ENCODE measurements at places on chromosomes 1 and 21.
A peak's percentile ranks its signal among the peaks of the same experiment; 100 is the strongest.

DNA sequence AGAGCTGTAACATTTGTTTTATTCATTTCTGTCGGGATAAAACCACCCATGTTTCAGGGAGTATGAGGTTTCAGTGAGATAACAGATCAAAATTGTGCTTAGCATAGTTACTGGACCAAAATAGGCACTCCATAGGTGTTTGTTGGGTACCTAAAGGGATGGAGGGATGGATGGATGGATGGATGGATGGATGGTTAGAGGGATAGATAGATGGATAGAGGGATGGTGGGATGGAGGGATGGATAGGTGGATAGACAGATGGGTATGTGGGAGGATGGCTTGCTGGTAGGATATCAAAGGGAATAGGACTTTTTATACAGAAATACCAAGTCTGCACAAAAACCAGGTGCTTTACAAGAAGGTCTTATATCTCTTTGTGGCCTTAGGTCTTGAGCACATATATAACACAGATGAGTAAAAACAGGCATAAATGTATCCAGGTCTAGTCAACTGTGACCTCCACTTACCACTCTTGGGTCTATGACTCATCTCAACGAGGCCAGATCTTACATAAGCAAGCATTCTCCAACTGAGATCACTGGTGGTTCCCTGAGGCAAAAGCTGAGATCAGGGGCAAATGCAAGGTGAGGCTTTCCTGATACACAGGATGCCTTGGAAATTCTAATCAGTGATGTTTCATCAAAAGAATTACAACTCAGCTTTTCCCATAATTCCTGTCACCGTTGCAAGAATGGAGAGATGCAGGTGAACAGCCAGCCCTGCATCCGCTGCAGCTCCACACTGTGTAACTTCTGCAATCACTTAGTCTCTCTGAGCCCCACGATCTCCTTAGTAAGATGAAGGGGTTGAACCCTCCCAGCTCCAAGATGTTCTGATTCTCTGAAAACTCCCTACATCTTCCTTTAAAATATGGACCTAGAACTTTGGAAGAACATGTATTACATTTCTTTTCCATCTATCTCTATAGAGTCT lies 32.0 kb downstream of the PTAFR start:
- H3K36me3 ChIP-seq: no peaks in the 10 kb centered on the region
- H3K4me1 ChIP-seq: no peaks in the 10 kb centered on the region
- no peaks in the 10 kb centered on the region for H3K27me3 ChIP-seq
- DNase-seq: no peak
- H3K27ac ChIP-seq: no peak overlapping the region

DNA sequence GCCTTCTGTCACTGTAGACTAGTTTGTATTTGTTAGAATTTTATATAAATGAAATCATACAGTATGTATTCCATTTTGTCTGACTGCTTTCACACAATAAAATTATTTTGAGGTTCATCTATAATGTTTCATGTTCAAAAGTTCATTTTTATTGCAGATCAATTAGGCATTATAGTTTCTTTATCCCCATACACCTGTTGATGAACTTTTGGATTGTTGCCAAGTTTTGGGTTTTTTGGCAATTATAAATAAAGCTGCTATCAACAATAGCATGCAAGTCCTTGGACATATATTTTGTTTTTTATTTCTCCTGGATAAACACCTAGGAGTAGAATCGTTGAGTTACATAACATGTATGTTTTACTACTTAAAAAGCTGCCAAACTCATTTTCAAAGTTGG lies 47.1 kb upstream of the FAM3B start:
- DNase-seq: no peak
- H3K4me3 ChIP-seq: no peak overlapping the region
- H3K36me3 ChIP-seq: peaks cover 4% of the 10 kb centered on the region

- no peak overlapping the region for H3K4me3 ChIP-seq
- H3K27me3 ChIP-seq: no peaks in the 10 kb centered on the region
- H3K4me1 ChIP-seq: no peaks in the 10 kb centered on the region
- no peaks in the 10 kb centered on the region for H3K36me3 ChIP-seq
Observed at GRCh38 chr1:53807916-53808315, 30.2 kb downstream of the NDC1 start.

DNA sequence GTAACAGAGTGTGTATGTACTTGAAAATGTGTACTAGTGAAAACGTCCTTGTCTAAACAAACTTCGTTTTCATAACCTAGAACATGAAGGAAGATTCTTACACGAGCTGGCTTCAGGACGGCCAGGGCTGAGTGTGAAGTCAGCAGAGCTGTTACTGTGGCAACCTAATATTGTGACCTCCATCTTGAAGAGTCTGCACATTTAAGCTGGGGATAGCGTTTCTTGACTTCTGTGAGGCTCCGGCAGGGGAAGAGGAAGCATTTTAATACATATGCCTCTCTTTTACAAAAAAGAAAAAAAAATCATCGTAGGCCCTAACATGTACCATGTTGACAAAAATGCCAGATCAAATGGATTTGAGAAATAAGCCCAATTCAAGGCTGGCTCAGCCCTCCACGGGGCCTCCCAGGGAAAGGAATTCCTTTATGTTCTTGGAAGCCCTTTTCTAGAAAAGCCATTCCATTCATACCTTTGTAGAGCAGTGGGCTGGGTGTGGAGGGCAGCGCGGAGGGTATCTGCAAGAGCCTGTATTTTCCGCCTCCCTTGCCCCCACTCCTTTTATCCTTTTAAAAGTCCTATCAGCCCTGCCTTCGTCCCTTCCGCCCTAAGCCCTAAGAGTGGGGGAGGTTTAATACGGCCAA lies 51.1 kb downstream of the SIM2 start:
- no peaks in the 10 kb centered on the region for H3K4me1 ChIP-seq
- no peak overlapping the region for H3K4me3 ChIP-seq
- H3K36me3 ChIP-seq: no peaks in the 10 kb centered on the region
- H3K27ac ChIP-seq: no peak overlapping the region
- DNase-seq: no peak

- no peak overlapping the region for H3K4me3 ChIP-seq
- H3K27me3 ChIP-seq: no peaks in the 10 kb centered on the region
- no peaks in the 10 kb centered on the region for H3K4me1 ChIP-seq
- DNase-seq: no peak
- H3K27ac ChIP-seq: no peak overlapping the region
Observed at GRCh38 chr1:116279715-116280114, 93.3 kb upstream of the ATP1A1 start.

GRCh38 chr1:204333427-204333826 lies 26.3 kb downstream of the PLEKHA6 start:
- H3K4me3 ChIP-seq: no peak overlapping the region
- DNase-seq: no peak
- no peak overlapping the region for H3K27ac ChIP-seq
- H3K27me3 ChIP-seq: no peaks in the 10 kb centered on the region

DNA sequence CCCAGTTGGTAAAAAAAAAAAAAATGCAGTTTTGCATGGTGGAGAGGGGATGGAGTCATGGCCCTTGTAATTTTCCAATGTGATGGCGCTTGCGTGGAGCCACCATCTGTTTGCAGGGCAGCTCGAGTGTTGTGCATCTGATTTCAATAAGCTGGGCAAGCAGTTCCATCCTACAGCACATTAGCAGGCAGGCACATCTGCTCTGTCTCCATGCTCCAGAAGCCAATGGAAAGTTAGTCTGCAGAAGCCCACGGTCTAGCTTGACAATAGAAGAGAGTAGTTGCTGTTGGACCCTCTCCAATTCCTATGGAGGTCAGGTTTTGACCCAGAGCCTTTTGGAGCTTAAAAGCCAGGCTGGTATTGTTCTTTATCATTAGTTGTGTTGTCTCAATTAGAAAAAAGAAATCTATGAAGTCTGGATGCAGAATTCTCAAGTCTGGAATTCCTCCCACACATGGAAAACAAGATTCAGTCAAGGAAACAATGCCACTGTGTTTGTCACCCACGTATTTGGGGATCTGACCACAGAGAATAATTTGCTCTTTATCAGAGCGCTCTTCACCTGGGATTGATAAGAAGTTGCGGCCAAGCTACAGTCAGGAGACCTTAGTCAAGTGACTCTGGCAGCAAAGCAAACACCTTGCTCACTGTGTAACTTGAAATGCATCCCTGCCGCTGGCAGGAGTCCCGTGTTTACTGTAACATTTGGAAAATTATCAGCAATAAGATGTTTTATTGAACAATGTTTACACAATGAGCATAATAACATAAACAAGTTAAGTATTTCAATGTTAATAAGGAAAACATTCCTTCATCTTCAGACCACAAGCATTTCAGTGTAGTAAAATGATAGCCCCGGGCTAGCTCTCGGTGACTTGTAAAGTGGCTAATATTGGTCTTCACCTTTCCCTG lies 20.7 kb downstream of the NGF start:
- H3K36me3 ChIP-seq: no peaks in the 10 kb centered on the region
- H3K4me1 ChIP-seq: peaks cover 20% of the 10 kb centered on the region
- H3K27me3 ChIP-seq: no peaks in the 10 kb centered on the region
- no peak overlapping the region for H3K4me3 ChIP-seq
- no peak overlapping the region for H3K27ac ChIP-seq
- DNase-seq: no peak

GRCh38 chr1:159430985-159431384 lies 1.0 kb upstream of the OR10J4 start:
- H3K27me3 ChIP-seq: no peaks in the 10 kb centered on the region
- no peak for DNase-seq
- H3K4me3 ChIP-seq: no peak overlapping the region
- H3K27ac ChIP-seq: no peak overlapping the region
- H3K4me1 ChIP-seq: no peaks in the 10 kb centered on the region

DNA sequence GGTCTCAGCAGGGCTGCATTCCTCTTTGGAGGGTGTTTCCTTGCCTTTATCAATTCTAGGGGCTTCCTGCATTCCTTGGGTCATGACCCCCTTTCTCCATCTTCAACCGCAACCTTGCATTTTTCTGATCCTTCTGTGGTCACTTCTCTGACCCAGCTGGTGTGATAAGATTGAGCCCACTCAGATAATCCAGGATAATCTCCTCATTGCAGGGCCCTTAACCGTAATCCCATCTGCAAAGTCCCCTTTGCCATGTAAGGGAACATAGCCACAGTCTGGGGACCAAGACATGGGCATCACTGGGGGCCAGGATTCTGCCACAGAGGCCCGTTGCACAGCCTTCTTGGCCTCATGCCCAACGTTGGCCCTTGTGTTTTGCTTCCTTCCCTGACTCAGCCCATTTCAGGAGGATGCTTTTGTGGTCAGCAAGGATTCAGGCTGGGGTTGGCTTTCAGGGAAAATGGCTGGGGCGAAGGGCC lies 35.0 kb upstream of the IL19 start:
- H3K36me3 ChIP-seq: peaks cover 38% of the 10 kb centered on the region
- no peak overlapping the region for H3K4me3 ChIP-seq
- H3K4me1 ChIP-seq: no peaks in the 10 kb centered on the region
- DNase-seq: no peak

GRCh38 chr1:247079141-247079874 lies 697 bp upstream of the ZNF670 start:
- no peaks in the 10 kb centered on the region for H3K36me3 ChIP-seq
- no peak for DNase-seq
- H3K27ac ChIP-seq: no peak overlapping the region
- H3K27me3 ChIP-seq: no peaks in the 10 kb centered on the region
- H3K4me1 ChIP-seq: peaks cover 11% of the 10 kb centered on the region

- H3K4me1 ChIP-seq: no peaks in the 10 kb centered on the region
- no peak for DNase-seq
- no peak overlapping the region for H3K4me3 ChIP-seq
- H3K27me3 ChIP-seq: no peaks in the 10 kb centered on the region
- H3K27ac ChIP-seq: no peak overlapping the region
Observed at GRCh38 chr1:46760558-46761166, 38.2 kb upstream of the CYP4B1 start.

- H3K27me3 ChIP-seq: no peaks in the 10 kb centered on the region
- DNase-seq: no peak
Observed at GRCh38 chr1:105260001-105260400, 1510.3 kb downstream of the AMY1C start.

DNA sequence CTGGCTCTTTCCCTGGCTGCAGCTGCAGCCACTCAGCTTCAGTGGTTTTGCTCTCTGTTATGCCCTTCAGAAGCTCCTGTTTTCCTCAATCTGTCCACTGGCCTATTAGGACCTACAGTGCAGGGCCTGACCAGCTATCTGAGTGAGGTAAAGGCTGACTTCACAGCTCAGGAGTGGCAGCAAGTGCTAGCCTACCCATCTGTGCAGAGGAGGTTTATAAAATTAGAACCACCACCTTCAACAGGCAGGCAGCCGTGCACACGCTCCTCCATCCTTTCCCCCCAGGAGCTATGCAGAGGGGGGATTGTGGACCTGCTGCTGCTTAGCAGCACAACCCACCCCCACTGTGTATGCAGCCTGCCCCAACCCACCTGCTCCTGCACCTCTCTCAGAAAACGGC lies 8.3 kb downstream of the ADAR start:
- no peak overlapping the region for H3K4me3 ChIP-seq
- H3K27me3 ChIP-seq: no peaks in the 10 kb centered on the region
- H3K36me3 ChIP-seq: peaks cover 49% of the 10 kb centered on the region
- no peak for DNase-seq
- H3K4me1 ChIP-seq: peaks cover 43% of the 10 kb centered on the region

DNA sequence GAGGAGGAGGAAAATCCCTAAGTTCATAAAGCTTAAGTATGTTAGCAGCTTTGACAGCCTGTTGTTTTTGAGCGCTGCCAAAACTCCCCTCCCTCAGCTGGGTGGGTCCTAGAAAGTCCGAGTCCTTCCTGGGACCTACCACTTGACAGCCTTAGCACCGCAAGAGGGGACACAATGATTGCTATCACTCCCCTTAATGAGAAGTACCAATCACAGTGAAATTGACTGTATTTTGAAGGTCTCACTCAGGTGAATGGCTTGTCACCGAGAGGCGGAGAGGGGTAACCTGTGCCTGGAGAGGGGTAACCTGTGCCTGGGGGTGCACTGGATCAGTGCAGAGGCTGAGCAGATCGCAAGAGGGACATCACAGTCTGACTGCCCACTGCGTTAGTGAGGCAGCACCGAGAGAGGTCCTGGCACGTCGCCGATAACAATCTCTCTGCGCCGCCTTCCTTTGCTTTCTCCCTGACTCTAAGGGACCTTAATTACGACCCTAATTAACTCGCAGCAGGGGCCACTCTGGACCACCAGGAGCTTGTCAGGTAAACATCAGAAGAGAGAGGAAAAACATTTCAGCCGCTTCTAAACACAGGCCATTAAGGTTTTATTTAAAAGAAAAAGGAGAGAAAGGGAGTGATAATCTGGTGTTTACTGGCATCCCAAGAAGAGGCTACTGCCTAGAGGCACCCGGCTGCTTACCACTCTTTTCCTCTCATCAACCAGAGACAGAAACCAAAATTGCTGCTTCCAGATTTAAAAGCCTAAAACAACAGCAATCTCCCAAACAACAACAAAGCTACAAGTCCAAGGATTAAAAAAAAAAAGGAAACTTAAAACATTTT lies 25.7 kb upstream of the KCNK1 start:
- peak overlapping the region; percentile 25 for H3K4me3 ChIP-seq
- H3K36me3 ChIP-seq: no peaks in the 10 kb centered on the region
- no peak overlapping the region for H3K27ac ChIP-seq
- no peaks in the 10 kb centered on the region for H3K27me3 ChIP-seq
